SJCRH30 (cell line): ENCODE measurements at places on chromosomes 5 and 9.

- DNase-seq, result no peak
Observed at GRCh38 chr9:6929441-6930215, 171.9 kb downstream of the KDM4C start.

DNA sequence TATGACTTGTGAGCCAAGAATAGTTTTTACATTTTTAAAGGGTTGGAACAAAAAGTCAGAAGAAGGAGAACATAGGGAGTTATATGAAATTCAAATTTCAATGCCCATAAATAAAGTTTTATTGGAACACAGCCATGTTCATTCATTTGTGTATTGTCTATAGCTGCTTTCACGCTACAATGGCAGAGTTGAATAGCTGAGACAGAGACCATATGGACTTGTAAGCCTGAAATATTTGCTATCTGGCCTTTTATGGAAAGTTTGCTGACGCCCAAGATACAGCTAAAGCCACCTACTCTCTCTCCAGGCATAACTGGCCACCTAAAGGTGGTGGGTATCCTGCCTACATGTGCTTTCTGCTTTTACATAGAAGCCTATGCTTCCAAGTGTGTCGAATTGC, 10.9 kb downstream of the DAB2IP start:
- DNase-seq, result no peak

DNA sequence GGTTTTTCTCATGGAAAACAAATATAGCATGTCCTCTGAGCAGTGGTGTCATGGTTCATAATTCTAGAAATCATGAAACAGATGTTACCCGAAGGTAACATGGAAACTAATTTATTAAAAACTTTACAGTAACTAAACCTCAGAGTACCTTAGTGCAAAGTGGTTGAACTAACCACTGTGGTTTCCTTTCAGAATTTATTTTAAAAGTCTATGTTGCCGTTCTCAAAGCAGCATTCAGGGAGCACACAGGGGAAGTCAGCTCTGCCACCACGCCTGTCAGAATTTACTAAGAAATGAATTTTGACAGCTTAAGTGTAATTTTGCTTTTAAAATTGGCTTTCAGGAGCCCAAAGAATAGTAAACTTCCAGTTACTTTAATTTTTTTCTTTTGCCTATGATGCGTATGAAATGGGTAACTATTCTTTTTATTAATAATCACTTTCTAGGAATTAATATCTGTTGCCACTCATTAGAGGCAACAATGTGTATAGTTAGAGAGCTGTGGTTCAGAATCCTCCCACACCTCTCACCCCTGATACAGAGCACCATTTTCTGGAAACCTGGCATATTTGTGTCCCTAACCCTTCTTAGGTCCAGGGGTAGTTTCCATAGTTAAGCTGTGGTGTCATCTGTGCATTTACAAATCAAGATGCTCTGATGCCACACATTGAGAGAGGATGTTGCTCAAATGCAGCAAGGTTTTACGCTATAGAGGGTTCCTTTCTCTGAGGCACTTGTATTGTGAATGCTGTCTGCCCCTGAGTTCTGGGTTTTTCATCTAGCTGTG, 202.6 kb downstream of the ZSWIM6 start:
- no peak for DNase-seq

DNA sequence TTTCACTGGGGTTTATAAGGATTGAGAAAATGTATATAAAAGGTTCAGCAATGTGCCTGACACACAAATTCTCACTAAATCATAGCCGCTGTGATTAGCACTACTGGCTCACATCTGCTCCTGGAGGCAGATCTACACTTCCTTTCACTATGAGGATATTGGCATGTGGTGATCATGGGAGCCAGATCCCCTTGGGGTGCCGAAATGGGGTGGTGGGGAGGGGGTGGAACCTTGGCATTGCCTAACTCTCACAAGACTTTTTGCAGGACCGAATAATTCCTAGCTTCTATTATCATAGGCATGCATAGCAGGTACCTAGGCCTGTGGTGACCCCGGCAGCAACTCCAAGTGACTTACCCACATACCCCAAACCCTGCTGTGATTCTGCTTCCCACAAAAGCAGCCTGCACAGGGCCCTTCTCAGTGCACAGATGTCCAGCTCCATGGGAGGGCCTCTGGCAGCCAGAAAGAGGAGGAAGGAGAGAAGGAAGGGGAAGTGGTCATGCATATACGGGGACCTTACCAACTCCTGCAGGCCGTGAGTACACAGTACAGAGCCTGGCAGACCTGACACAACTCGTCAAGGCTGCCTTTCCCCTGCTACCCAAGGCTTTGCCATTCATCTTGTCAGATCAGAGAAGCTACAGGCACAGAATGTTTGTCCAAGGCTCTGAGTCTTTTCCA, 61.3 kb upstream of the IQGAP2 start:
- no peak for DNase-seq

- DNase-seq, result no peak
Observed at GRCh38 chr5:1763960-1764605, 35.6 kb downstream of the MRPL36 start.

DNA sequence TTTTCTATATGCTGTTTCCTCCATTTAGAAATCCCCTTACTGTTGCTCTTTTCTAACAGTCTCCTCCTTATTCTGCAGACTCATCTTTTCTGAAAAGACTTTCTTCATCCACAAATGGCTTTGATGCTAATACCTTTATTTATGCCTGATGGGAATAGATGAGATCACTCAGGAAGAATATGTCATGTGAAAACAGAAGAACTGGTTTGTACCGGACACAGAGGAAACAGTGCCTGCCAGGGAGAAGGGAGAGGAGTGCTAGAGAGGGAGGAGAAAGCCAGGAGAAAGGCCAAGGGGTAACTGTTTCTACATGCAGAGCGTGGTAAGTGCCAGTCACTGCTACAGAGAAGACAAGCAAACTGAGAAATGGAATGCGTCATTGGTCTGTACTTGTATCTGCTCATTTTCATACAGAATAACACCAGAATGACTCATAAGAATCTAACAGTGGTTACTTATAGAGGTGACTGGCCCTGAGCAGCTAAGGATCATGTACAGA, 45.9 kb upstream of the PJA2 start:
- DNase-seq, result peak; percentile 49

DNA sequence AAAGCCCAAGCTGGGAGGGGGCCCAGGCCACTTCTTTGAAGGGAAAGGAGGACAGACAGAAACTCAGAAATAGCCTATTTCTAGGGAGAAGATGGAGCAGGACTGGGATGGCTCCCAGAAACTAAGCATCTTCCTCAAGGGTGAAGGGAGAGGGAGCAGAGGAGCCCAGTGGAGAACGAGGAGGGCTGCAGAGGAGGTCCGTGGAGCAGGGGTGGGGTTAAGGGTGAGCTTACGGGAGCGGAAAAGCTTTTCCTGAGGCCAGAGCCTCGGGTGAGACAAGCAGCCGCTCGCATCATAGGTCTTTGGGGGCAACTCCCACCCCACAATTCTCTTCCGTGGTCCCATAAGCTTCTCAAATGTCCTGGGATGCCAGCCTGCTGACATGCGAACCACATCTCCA, 127.1 kb upstream of the PHYKPL start:
- DNase-seq, result no peak

DNA sequence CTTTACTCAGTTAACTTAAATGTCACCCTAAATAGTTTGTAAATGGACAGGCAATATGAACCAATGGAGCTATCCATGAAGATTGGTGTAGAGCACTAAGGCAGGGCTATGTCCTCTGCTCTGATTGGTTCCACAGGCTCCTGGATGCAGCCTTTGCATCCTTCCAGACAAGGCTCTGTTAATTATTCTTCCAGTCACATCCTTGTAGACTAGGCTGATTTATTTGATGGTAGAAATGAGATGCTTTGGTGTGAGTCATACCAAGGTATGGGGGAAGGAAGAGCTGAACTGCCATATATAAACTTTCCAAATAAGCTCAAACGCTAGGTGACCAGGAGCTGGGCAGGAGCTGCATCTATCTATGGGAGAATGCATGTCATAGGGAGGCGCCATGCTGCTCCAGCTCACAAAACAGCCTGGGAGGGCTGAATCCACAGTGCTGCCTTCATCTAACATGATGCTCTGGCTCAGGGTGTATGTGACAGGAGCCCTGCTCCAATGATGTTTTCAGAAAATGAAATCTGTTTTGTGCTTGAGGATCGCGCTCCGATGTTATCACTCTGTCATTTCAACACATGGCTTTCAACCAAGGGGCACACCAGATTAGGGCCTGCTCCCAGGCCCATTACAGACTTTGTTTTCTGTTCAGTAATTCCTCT, 818.0 kb upstream of the ZNF608 start:
- no peak for DNase-seq

DNA sequence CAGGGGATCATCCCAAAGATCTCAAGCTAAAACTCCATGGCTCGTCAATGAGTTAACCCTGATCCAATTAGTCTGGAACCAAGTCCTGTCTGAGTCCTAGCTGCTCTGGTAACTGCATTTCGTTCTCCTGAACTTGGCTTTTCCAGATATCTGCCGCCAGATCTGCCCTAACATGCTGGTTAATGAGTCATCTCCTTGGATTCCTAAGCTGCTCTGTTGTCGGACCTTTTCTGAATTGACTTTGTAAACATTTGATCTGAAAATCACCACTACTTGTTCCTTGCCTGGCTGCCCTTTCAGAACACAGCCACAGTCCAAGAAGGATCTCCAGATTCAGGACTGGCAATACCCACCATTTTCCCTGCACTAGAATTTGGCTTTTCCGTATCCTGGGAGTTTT, 473.0 kb downstream of the ZSWIM6 start:
- no peak for DNase-seq

- peak; percentile 13 for DNase-seq
Observed at GRCh38 chr5:82164176-82164976, 113.8 kb downstream of the RPS23 start.

GRCh38 chr5:160961038-160961437, 109.0 kb upstream of the ATP10B start:
- no peak for DNase-seq

- DNase-seq, result no peak
Observed at GRCh38 chr9:123138163-123138562, 104.7 kb downstream of the GPR21 start.

GRCh38 chr5:102036927-102037326, 259.2 kb downstream of the SLCO4C1 start:
- DNase-seq, result no peak

DNA sequence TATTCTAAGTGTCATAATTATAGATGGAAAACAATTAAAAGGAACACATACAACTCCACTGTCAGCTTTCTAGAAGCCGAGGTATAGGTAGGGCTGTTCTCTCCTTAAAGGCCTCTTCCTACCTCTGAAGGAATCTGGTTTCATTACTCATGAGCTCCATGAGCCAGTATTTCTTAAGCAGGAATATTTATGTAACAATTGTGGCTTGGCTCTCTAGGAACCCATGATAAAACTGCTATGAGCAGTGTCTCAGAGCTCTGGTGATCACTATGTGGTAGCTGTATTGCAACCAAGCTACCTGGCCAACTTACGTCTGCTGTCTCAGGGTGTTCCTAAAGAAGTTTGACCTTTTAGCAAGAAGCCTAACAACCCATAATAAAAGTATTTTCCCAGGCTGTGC, 157.7 kb downstream of the CEP120 start:
- no peak for DNase-seq

- DNase-seq, result no peak
Observed at GRCh38 chr5:155728857-155729683, 597.9 kb upstream of the SGCD start.

- DNase-seq, result no peak
Observed at GRCh38 chr5:141668601-141669265, 13.3 kb downstream of the ARAP3 start.

DNA sequence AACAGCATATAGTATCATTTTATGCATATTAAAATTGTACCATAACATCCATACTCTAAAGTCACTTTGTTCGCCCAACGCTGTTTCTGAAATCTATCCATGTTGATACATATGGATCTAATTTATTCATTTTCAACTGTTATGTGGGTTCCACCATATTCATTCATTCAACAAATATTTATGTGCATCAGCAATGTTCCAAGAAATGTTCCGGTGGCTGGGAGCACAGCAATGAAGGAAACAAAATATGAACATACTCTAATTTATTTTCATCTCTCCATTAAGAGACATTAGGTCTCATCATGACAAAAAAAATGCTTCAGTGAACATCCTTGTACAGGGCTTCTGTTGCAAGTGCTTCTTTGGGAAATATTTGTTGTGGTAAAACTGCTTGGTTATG, 75.4 kb downstream of the MARCHF3 start:
- no peak for DNase-seq

DNA sequence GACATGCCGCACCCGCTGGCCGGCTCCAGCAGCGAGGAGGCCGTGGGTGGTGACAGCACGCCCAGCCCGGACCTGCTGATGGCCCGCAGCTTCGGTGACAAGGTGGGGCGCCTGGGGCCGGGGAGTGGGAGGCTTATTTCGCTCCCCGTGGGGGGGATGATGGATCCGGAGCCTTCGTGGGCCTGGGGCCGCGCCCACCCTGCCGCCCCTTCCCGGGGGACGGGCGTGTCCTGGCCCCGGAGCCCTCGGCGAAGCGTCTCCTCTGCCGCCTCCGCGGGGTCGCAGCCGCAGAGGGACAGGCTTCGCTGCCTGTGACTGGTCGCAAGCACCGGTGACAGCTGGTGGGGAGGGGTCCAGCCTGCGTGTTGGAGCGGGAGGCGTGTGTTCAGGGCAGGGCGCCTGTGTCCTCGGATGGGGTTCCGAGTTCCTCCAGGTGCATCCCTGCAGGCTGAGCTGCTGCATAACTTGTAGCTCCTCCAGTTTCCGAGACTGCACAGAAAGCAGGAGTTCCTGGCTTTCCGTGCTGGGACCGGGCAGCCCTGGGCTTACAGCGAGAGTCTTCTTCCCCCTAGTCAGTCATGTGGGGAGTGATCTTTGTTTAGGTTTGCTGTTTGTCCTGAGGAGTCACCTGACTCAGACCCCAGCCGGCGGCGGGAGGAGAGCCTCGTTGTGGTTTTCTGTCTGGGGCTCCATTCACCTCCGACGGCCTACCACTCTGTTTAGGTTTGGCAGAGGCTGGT, 666 bp downstream of the SNX30 start:
- DNase-seq, result peak; percentile 71

GRCh38 chr5:108687595-108688200, 60.0 kb upstream of the FER start:
- no peak for DNase-seq

- DNase-seq, result no peak
Observed at GRCh38 chr5:75192804-75193203, 43.9 kb downstream of the ANKRD31 start.

DNA sequence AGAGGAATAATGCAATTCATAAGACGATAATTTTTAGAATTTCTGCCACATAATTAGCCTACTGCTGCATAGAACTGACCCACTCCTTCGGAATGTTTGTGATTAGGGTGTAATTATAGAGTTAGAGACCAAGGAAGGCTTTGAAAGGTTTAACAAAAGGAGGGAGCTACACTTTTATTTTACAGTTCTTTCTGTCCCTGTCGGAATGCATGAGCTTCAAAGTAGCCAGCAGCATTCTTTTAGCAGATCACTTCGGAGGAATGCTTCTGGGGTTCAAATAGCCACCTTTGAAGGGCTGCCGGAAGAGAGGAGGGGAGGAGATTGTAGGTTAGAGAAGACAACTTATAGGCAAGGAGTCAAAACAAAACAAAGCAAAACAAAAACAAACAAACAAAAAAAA, 168.1 kb downstream of the GRIA1 start:
- DNase-seq, result no peak
